ENCODE measurements at places on chromosomes 1 and 21.

DNA sequence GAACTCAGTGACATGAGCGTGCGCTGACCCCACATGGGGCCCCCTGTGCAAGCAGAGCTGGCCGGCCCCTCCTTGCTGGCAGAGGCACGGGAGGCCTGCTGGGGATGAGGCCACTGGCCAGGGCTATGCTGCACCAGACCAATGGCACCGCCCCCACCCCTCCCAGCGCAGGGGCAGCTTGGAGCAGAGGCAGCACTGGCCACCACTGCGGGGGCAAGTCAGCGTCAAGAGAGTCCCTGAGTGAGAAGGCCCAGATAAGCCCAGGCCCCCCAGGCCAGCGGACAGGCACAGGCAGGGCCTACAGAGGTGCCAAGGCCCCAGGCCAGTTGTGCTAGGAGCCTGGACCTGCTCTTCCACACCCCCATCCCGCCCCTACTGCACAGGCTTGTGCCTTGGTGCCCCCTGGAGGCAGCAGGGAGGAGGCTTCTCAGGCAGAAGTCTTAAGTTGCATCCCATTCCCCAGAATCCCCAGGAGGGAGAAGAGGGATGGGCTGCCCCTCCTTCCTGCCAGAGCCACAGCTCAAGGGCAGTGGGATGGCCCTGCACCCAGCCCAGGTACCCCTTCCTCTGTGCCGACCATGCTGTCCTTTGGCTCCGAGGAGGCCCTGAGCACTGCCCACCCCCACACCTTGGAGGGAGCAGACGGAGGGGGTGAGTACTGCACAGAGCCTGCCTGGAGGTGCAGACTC lies 35.8 kb downstream of the EPHX1 start:
- peak; percentile 89 for DNase-seq

DNA sequence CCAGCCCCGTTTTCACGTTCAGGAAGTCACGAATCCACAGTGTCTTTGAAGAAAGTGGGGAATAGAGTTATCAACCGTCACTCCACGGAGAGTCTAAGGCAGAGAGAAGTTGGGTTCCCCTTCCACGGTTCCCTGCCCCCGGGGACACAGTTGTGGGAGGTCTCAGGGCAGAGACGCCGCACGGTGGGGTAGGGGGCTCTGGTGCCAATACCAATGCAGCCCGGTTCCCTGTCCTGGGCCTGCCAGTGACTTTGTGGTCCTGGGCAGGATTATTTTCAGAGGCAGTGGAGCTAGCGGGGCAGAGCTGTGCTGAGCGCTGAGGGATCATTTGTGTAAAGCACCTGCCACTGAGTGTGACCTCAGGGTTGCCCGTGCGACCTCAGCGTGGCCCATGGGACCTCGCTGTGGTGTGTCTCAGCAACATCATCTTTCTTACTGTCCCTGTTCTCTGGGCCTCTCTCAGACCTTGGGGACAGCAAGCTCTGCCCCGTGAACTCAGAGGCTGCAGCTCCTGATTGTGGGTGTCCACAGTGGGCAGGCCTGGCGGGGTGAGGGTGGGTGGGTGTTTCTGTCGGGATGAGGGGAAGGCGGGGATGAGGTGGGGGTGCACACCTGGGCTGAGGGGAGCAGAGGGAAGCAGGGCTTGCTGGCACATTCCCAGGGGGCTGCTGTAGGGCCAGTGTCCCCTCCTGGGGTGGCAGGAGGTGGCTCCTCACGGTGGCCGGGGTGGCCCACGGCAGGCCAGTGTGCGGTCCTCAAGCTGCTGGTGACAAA lies 65.2 kb downstream of the AGPAT3 start:
- no peak for DNase-seq

DNA sequence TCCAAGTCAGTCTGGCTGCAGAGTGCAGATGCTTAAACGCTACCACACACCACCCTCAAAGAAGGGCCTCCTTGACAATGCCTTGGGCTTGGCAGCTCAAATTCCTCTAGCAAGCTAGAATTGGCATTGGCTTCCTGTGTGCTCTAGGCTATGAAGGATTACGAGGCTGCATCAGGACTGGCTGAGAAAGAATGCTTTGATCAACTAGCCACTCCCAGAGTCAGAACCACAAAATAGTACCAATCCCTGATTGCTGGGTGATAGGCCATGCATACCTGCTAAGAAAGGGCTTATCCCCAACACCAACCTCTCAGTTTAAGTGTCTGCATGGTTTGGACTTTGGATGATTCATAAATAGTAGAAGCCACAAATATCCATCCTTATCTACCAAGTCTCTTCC lies 504.9 kb downstream of the OMA1 start:
- DNase-seq, result no peak

GRCh38 chr21:32249511-32250280 lies 29.2 kb downstream of the MIS18A start:
- DNase-seq, result no peak

- no peak for DNase-seq
Observed at GRCh38 chr1:243501002-243501401, 245.2 kb downstream of the SDCCAG8 start.

GRCh38 chr1:237786066-237786719 lies 104.5 kb downstream of the ZP4 start:
- DNase-seq, result no peak

DNA sequence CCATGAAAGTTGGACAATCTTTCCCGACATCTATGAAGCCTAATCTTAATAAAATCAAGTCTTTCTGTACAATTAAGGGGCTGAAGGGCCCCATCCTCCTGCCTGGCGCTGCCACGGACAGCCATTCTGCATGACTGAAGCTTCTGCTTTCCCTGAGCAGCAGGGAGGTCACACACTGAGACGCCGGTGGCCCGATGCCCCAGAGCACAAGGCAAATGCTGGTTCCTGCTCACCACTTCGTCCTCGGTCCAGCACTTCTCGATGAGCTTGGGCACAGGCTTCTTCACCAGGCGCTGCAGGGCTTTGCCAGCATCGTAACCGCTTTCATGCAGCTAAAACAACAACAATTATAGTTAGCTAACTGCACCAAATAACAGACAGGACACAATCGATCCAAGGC lies 147.8 kb downstream of the SLC45A1 start:
- no peak for DNase-seq

DNA sequence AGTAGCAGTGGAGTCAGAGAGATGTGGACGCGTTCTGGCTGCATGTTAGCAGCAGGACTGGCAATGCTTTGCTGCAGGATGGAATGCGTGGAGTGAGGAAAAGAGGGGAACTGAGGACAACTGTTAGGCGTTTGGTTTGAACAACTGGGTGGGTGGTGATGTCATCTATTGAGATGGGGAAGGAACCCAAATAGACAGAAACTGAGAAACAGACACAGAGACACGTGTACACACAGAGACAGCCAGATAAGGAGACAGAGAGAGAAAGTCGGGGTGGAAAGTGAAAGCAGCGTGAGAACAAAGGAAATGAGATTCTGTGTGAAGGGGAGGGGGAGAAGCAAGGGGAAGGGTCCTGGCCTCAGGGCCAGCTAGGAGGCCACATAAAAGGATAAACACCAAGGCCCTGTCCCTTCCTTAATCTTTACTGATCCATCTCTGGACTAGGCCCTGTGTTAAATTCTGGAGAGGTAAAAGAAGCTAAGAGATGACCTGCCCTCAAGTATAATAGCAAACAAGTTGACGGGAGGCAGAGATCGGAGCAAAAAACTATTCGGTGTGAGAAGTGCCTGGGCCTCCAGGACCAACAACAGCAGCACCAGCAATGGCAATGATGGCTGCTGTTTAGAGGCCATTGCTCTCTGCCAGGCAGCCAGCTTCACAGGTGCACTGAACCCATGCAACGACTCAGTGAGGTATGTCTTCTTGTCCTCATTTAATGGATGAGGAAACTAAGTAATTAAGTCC lies 31.6 kb downstream of the VWA5B1 start:
- no peak for DNase-seq

- peak; percentile 62 for DNase-seq
Observed at GRCh38 chr1:205075642-205076155, 8.6 kb downstream of the TMEM81 start.

DNA sequence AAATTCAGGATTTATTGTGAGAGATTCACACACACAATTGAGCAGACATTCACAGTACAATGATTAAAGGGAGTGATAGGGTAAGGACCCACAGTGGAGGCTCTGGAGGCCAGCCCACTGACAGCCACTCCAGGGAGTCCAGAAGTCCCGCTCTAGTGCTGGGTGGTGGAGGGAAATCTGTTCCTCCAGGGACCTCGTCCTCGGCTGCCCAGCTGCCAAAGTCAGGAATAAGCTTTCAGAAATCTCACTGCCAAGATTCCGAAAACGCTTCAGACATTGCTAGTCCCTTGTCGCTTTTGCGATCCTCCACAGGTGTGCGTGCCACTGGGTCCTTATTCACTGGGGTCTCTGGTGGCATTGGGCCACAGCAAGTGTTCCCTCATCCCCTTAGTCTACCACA lies 2.3 kb downstream of the MX1 start:
- DNase-seq, result no peak

GRCh38 chr1:27624467-27625178 lies 10.4 kb downstream of the FGR start:
- DNase-seq, result no peak

DNA sequence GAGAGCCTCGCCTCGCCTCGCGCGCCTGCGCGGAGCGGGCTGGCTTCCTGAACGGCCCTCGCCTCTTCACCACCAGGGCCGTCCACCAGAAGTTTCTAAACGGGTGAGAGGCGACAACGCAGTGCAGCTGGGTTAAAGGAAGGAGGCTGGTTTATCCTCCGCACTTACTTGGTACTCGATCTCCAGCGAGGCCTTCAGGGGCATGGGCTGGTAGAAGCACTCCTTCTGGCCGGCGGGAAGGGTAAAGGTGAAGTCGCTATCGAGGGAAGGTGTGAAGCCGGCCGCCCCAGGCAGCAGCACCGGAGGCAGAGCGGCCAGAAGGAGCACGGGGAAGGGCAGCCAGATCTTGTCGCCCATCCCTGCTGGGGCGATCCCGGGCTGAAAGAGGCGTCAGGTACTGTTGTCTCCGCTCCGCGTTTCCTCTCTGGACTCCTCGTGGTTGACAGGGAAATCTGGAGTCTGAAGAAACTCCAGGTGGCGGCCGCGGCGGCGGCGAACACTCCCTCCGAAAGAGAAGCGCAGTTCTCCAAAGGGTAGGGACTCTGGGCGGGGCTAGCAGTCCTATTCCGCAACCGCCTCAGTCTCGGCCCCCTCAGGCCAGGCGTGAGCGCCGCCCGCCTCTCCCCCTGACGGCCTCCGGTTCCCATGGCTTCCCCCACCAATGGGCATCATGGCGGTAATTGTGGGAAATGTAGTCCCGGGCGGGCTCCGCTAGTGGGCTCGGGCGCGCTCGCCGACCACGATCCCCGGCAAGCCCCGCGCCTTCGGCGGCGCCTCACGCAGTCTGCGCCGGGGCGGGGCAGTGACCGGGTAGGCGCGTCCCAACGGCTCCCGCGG lies at the start of gene TMED5:
Gene TMED5, minus strand, starts transcription at position 528 of the 837 bp plus-strand sequence. Its CDS starts 171 bp downstream, at position 357.
- peak; percentile 99 for DNase-seq

GRCh38 chr1:29712284-29712651 lies 475.9 kb downstream of the PTPRU start:
- DNase-seq, result no peak

DNA sequence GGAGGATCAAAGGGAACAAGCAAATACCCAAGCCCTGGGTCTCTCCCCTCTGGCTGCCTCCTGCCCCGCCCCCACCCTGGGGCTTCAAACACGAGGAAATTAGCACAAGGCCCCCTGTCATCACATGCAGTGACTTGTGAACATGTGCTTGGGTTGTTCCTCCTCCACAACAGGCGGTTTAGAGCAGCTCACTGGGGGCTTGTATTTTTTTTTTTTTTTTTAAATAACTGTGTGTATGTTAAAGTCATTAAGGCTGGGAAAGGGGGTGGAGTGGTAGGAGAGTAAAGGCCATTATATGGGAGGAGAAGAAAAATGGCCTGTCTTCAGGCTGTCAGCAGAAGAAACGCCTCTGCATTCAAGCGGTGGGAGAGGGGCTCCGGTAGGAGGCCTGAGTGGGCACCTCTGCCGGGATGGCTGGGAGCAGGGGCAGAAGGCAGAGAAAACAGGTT lies 64.2 kb downstream of the PLXNA2 start:
- DNase-seq, result no peak

GRCh38 chr1:151825204-151825603 lies 6.4 kb downstream of the RORC start:
- no peak for DNase-seq

- peak; percentile 77 for DNase-seq
Observed at GRCh38 chr21:45302082-45303061, 14.7 kb upstream of the POFUT2 start.

DNA sequence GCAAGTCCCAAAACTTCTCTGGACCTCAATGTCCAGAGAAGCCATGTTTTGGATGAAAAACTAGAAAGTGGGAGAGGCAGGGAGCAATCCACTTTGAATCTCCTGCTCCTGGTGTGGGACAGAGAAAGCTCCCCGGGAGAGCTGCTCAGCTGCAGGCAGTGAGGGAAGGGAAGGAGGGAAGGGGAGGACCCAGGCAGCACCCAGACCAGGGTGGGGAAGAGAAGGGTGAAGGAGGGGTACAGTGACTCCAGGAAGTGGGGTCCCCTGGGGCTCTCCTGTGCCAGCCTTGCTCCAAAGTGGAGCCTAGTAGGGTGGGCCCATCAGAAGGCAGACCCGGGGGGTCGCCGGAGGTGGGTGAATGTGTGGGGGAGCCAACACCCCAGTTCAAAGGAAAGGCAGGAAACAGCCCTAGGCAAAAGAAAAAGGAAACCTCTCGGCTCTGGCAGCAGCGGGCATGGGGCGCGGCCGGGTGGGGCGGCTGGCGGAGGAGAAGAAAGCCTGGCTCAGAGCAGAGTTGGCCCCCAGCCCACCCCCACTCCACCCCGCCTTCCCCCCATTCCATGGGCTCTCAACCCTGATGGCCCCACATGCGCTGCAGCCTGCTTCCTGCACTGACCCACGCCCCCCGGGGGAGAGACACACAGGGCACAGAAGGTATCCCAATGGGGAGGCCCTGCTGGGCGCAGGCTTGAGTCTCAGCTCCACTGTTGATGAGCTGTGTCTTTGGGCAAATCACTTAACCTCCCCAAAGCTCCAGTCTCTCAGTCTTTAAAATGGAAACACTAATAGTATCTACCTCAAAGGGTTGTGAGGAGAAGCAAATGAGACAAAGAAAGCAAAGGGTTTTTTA lies 5.7 kb downstream of the LGR6 start:
- DNase-seq, result no peak

DNA sequence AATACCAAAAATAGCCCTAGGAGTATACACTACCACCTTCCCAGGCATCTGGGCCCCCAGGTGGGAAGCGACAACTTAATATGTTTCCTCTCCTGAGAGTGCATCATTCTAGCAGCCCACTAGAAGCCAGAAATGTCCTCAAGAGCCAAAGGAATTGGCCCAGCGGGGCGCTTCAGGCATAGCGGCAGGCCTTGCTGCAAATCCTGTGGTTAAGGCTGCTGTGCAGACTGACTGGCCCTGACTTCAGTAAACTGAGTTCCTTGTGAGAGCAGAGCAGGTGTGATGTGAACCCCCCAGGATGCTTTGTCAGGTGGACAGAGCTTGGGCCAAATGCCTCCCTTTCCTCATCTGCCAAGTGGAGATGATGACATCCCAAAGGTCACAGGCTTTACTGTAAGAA lies 29.7 kb upstream of the LDLRAP1 start:
- DNase-seq, result peak; percentile 68

- peak; percentile 43 for DNase-seq
Observed at GRCh38 chr1:43267291-43267805, 2.4 kb upstream of the TMEM125 start.

GRCh38 chr1:167438171-167439138 lies 79.9 kb downstream of the CD247 start:
- peak; percentile 49 for DNase-seq

- no peak for DNase-seq
Observed at GRCh38 chr1:16204634-16205333, 7.7 kb downstream of the ARHGEF19 start.

All from suprapubic skin (tissue), 4 donors.